Pons (tissue), 1 donor: ENCODE measurements at places on chromosomes 13 and 19.

- no peak for DNase-seq
Measured at GRCh38 chr13:96651598-96651997, 342.7 kb downstream of the OXGR1 start.

GRCh38 chr13:35797991-35798390, 321.5 kb upstream of the MAB21L1 start:
- no peak for DNase-seq

- no peak for DNase-seq
Measured at GRCh38 chr13:40143106-40143505, 487.6 kb downstream of the COG6 start.

GRCh38 chr19:48685583-48685982, 10.2 kb upstream of the FUT2 start:
- no peak for DNase-seq

- no peak for DNase-seq
Measured at GRCh38 chr19:5321851-5322681, 18.5 kb downstream of the PTPRS start.

- DNase-seq, result peak; percentile 98
Measured at GRCh38 chr13:83765796-83766195, 116.5 kb downstream of the SLITRK1 start.

GRCh38 chr19:39325778-39326665, 5.4 kb upstream of the LRFN1 start:
- DNase-seq, result no peak

DNA sequence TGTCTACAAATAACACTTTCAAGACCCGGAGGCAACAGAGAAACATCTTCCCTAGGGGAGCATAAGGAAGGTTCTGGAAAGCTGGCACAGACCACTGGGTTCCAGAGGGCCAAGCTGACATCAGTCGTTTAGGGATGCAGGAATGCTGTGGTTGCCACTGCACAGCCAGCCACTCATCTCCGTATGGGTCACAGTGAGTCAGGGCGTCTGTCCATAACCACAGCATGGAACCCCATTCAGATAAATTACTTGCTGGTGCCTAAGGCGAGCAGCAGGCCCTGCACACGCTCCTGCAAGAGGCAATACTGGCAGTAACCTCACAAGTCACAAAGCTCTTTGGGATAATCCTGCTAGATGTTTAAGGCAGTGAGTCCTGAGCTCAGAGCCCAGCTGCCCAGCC, 140.9 kb upstream of the UBL3 start:
- no peak for DNase-seq

DNA sequence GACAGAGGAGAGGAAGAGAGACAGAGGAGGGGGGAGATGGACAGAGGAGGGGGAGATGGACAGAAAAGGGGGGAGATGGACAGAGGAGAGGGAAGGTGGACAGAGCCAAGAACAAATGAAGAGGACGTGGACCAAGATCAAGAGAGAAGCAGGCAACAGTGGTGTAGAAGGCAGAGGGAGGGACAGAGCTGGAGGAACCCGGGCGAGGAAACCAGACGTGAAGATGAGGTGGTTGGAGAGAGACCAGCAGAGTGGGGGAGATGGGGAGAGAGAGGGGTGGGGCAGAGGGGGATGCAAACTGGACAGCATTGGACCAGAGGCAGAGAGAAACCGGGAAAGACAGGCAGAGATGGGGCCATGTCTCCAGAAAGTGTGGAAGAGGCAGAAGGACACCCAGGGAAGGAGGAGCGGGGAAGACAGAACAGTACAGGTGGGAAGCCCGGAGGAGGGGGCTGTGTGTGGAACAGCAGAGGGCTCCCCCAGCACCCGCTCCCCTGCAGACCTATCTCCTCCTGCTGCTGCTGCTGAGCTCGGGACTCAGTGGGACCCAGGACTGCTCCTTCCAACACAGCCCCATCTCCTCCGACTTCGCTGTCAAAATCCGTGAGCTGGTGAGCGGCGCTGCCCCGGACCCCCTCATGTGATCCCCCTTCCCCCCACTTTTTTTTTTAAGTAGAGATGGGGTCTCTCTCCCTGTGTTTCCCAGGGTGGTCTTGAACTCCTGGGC, 1.3 kb downstream of the FLT3LG start:
- no peak for DNase-seq

GRCh38 chr13:37534181-37534580, 64.4 kb downstream of the POSTN start:
- no peak for DNase-seq

DNA sequence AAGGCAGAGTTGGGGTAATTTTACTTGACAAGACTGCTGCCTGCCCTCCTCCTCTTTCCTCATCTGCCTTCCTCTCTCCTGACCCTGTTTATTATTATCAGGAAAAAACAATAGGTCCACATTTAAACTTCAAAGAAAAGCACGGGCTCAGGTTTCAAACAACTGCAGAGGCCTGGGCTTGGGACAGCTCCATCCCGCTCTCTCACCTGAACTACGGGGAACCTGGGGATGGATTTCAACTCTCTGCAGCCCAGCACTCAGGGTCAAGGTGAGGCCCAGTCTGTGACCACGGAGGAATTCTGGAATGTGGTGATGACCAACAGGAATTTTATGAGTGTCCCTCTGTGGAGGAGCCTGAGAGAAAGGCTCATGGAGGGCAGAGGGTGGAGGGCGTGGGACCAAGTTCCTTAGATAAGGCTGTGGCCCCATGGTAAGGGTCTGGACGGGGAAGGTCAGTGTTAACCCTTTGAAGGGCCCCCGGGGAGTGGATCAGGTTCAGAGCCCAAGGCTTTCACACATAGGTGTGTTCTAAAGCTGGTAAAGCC, 220.8 kb upstream of the MAB21L1 start:
- no peak for DNase-seq

DNA sequence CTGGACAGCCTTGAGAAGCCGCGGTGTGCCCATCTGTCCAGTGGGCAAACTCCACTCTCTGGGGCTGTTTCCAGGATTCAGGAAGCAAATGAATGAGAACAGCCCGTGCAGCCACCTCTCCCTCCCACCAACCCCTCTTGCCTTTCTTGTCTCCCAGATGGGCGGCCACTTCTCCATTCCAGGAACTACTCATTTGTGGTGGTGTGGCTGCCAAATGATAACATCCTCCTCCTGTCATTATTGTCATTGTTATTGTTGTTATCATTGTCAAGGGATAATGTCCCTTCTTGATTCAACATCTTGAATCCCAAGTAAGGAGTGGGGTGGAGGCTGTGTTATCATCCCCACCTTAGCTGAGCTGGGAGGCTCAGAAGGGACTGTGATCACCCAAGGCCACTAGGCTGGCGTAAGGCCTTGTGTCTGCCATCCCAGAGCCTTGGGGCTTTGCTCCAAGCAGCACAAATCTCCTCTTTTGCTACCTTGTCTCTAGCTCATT, 1.6 kb downstream of the DNM2 start:
- DNase-seq, result no peak

DNA sequence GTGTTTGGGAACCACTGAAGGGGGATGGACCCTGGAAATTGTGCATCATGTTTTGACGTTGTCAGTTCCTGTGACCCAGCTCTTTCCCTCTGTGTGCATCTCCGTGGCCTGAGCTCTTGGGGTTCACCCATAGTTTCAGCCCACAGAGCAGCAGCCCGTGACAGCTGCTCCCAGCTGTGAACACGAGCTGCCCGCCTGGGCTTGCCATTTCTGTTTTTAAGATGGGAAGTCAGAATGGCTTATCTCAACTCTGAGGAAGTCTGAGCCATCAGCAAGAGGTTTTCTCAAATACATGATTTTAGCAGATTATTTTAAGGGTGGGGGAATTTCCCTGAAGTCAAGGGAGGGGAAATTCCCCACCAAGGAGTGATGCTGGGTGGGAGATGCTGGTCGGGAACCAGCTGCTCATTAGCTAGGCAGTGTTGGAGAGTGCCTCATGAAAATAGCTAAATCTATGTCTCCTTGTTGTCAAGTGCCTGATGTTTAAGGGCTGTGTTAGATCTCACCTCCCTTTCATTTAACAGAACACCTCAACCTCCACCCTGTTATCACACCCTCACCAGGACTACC, 34.8 kb upstream of the C1QTNF9 start:
- DNase-seq, result peak; percentile 86

DNA sequence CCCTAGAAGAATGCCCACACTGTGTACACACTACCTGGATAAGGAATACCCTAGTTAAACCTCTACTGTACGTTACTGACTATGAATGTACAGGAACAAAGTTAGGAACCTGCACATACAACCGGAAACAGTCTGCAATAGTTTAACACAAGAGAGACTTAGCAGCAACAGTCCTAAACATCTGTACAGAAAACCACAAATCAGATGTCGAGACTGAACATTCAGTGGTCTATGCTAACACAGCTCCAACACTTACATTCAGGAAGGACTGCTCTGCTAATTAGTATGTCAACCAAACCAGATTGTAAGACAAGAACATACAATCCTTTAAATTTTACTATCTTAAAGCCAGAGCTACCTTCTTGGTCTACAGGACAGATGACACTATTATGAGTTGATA, 104.9 kb downstream of the ZNF429 start:
- DNase-seq, result no peak

DNA sequence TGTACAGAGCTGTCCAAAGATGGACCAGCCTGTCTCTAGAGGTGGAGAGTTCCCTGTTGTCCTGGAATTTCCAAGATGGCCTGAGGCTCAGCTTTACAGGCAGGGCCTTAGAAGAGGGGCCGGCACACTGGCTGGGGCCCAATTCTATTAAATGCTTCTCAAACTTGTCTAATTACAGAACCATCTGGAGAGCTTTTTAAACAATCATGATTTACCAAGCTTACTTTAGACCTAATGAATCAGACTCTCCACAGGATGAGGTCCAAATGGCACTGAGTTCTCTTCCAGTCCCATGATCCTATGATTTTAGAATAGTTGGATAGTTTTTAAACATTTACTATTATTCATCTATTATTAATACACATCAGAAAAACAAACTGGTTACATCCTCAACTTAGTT, 123.5 kb downstream of the DNAJC3 start:
- DNase-seq, result no peak

DNA sequence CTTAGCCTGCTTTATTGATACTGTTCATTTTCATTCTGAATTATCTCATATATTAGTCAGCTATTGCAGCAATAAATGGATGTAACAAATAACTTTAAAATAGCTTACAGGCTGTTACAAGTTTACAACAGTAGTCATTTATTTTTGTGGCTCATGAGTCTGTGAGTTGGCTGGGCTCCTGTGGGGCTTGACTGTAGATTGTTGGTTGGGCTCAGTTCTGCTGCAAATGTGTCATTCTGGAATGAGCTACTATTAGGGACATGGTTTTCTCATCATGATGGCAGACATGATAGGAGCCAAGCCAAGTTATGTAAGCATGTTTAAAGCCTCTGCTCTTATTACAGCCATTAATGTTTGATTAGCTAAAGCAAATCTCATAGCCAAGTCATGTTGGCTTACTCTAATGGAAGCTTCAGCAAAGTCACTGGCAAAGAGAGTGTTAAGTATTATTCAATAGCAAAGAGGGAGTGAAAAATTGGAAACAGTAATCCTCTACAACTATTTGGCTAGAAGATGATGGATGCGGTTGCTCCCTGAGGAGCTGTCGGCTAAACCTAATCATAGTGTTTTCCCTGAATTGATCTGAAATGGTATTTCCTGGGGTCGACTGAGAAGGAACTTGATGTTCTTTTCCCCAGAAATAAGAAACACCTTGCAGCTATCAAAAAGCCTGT, 391.3 kb downstream of the TDRD3 start:
- DNase-seq, result no peak

GRCh38 chr19:16160943-16161560, 12.3 kb downstream of the CIB3 start:
- DNase-seq, result no peak

DNA sequence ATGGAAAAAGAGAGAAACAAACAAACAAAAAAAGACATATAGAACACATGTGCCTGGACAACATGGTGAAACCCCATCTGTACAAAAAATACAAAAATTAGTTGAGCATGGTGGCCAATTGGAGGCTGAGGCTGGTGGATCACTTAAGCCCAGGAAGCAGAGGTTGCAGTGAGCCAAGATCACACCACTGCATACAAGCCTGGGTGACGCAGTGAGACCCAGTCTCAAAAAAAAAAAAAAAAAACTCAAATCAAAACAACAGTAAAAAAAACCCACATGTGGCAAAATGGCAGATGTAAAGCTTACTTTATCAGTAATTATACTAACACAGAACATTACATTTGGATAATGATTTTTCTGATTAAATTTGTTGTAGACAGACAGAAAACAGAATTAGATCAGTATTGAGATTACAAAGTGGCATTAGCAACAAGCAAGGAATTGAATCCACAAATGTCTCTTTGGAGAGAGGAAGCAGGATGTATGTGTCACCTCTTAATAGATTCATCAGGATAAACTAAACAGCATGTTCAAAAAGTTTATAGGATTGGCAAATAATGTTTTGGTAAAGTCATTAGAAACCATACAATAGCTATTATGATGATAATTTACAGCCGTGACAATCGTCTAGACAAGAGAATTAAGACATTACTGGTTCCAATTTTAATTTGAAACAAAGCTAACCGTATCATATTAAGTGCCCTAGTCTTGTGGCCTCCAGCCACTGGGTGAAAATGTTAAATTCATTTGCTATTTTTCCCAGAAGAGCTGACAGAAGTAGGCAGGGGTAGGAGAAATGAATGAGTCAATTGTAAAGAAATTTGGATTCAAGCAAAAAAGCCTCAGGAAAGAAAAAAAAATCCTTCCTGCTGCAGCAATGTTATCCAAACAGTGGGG, 206.0 kb downstream of the FGF14 start:
- DNase-seq, result peak; percentile 30

DNA sequence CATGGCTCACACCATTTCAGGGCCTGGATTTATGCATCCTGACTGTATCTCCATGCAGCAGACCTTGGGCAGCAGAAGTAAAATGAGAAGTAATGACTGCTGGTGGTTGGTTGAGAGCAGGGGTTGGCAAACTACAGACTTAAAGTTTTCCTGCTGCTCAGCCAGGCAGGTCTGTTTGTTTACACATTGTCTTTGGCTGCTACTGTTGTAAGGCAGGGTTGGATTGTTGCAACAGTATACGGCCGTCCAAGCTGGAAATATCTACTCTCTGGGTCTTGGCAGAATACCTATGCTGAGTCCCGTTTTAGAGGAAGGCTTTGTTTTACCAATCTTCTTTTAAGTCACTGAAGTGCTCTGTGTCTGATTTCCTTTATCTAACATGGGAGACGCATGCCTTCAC, 13.5 kb downstream of the SNRNP70 start:
- no peak for DNase-seq

DNA sequence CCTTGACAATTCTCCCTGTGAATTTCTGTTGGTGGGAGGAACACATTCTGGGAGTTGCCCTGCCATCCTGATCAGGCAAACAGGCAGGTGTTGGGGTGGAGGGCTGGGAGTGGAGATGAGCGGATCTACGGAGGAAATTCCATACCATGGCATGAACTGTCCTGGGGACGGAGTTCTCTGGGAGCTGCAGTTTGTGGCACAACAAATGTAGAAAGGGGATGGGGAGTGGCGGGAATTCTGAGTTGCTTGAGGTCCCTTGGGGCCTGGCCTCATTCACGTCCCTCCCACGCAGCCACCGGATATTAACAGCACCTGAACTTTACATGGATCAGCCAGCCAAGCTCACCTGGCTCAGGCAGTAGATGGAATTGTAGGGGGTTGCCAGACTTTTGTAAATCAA, 70.0 kb downstream of the CHST8 start:
- DNase-seq, result no peak

- DNase-seq, result no peak
Measured at GRCh38 chr13:107852072-107852471, 363.3 kb downstream of the LIG4 start.
